ENCODE measurements at places on chromosomes 6 and 20.
A peak's percentile ranks its signal among the peaks of the same experiment; 100 is the strongest.

GRCh38 chr20:47876311-47877088 is 91.2 kb upstream of the SULF2 start:
- no peak for DNase-seq

DNA sequence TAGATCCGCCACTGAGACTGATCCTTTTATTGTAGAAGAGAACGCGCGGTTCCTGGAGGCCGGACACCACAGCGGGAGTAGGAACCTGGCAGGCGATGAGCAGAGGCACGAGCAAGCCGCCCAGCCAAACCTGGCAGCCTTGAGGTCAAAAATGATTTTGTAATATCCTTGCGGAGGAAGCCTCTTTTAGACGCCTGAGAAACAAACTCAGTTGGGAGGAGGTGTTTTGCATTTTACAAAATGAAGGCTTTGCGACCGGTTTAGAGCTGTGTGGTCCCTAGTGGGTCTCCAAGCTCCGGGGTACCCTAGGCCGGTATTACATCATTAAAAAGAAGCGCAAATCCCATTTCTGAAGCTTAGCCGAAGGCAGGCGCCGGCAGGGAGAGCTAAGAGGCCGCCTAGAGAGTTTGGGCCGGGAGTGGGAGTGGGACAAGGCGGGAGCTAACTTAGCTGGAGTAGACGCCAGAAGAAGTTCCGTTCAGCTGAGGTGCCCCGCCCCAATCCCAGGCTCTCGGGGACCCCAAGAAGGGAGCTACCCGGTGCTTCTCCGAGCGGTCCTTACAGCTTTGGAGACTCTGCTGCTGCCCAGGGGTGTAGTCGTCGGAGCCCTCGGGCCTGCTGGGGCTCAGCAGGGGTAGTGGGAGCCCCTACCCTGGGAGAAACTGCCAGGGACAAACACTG is 1.9 kb upstream of the TBX18 start:
- no peak for DNase-seq

DNA sequence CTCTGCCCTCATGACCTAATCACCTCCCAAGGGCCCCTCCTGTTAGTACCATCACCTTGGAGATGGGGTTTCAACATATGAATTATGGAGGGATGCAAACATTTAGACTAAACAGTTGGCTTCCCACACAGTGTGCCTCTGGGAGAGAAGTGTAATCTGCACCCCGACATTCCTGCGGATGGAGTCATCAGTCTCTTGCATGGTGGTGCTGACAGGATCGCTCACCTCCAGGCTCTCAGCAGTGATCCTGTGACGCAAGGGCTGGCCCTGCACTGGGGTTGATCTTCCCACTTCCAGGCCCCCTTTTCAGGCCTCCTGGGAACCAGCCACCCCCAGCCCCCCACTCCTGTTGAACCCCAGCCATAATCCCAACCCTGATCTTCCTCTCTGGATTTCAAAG is 16.0 kb upstream of the PI16 start:
- DNase-seq: no peak

GRCh38 chr6:16753341-16753740 is 7.9 kb downstream of the ATXN1 start:
- no peak for DNase-seq

DNA sequence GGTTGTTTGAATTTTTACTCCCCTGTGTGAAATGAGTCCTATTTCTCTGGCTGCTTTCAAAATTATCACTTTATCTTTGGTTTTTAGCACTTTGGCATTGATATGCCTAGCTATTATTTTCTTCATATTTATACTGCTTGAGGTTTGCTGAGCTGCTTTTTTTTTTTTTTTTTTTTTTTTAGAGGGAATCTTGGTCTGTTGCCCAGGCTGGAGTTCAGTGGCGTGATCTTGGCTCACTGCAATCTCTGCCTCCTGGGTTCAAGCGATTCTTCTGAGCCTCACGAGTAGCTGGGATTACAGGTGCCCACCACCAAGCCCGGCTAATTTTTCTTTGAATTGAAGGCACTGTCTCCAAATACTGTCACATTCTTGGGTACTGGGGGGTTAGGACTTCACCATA is 40.6 kb downstream of the STXBP5 start:
- DNase-seq: no peak

GRCh38 chr6:45462190-45463134 is 84.7 kb upstream of the SUPT3H start:
- DNase-seq: no peak

GRCh38 chr6:166500246-166500645 is 86.2 kb downstream of the RAMACL start:
- no peak for DNase-seq

GRCh38 chr6:150666071-150666470 is 66.4 kb downstream of the PLEKHG1 start:
- DNase-seq: peak; percentile 27

- no peak for DNase-seq
These were observed 696 bp downstream of the TREML1 start for GRCh38 chr6:41153451-41153850.

DNA sequence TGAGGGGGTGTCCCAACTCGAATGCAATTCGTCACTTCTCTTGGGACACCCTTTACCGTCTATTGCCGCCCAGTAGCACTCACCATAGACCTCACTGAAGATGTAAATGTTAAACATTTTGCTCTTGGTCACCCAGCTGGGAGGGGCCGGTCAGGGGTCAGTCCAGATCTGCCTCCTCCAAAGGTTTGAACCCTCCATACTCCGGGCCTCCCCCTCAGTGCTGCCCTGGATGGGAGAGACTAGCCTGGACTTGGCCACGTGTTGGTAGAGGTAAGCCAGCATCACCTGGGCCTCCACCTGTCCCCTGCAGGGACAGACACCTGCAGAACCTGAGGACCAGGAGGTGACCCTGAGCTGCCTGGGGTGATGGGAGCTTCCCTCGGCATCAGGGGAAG is 5.0 kb upstream of the MYT1 start:
- no peak for DNase-seq

DNA sequence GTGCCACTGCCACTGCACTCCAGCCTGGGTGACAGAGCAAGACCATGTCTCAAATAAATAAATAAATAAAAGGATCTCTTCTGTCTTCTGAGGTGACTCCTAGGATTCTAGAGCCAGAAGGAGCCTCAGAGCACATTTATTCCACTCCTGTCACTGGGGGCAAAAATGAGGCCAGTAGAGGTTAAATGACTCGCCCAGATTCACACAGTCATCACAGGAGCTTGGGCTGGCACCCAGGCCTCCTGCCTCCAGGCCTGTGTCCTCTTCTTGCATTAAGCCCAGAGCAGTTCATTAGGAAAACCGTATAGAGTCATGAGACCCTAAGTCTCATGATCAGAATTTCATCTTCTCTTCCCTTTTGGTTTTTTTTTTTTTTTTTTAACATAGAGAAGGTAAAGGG is 243.3 kb downstream of the NRN1 start:
- no peak for DNase-seq

- no peak for DNase-seq
These were observed 86.5 kb upstream of the TNFAIP3 start for GRCh38 chr6:137780447-137781034.
